ENCODE measurements at places on chromosomes 2 and 18.

DNA sequence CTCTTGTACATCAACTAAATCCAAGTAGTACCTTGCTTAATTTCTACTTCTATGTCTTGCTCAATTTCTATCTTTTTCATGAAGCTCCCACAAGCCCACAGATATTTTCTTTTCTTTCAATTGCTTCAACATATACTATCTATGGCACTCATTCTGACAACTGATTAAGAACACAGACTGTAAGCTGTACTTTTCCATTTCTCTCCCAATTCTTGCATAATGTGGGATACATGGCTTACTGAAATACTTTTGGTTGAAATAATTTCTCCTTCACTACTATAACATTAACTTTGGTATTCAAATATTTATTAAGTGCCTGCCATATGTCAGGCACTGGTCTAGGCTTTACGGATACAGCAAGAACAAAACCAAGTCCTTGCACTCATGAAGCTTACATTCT is 84.8 kb downstream of the GORASP2 start:
- no peak for DNase-seq

GRCh38 chr2:27830656-27831055 is 59.1 kb downstream of the MRPL33 start:
- DNase-seq, result no peak

GRCh38 chr2:186554429-186554828 is 35.4 kb upstream of the ITGAV start:
- DNase-seq, result no peak

DNA sequence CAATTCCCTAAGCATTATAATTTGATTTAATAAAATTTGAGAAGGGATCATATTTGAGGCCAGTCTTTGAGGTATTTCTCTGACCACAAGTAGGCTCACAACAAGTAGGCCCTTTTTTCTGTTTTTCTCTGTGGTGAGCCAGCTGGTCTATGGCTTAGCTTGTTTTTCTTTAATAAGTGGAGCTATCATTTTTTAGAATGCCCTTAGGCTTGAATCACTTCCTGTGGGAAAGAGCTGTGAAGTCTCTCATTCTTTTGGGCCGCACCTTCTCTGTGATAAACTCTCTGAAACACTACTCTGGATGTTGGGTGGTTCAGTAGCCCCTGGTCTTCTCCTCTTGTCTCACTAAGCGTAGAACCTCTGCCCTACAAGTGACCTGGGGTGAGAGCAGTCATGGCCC is 235.9 kb downstream of the SUCLG1 start:
- no peak for DNase-seq

DNA sequence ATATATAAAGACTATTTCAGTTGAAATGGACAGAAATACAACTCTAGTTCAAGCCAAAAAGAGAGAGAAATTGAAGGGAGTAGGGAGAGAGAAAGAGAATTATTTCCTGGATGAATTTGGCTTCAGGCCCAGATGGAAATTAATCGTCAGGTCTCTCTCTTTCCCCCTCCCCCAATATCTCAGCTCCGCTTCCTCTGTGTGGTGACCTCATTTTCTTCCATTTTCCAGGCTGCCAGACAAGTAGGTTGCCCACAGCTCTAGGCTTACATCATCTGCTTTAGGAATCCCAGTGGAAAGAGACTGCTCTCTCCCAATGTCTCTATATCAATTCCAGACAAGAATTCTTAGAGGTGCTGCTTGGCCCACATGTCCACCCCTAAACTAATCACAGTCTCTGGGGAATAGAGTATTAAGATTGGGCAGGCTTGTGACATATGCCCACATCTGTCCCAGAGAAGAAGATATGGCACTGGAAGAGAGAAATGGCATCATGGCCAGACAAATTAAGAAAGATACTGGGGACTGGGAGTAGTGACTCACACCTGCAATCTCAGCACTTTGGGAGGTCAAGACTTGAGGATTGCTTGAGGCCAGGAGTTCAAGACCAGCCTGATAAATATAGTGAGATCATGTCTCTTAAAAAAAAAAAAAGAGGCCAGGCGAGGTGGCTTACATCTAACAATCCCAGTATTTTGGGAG is 37.2 kb upstream of the CFAP36 start:
- no peak for DNase-seq

GRCh38 chr2:95068256-95068655 is 42.7 kb downstream of the MAL start:
- DNase-seq, result no peak

DNA sequence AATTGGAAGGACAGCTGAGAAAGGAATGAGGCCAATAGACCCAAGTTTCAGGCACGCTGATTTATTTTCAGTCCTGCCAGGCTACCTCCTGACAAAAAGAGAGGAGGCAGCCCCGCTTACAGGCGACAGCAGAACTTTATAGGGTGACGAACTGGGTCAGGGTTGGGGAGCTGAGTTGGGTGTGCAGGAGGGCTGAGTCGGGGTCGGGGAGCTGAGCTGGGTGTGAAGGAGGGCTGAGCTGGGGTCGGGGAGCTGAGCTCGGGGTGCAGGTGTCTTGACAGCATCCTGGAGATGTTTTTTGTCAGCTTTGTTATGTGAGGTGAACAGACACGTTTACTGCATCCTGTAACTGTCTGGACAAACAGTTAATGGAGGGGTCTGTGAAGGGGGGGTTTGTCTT is 342.2 kb downstream of the ADCYAP1 start:
- DNase-seq, result no peak

- no peak for DNase-seq
Observed at GRCh38 chr2:20677301-20678085, 10.5 kb downstream of the GDF7 start.

DNA sequence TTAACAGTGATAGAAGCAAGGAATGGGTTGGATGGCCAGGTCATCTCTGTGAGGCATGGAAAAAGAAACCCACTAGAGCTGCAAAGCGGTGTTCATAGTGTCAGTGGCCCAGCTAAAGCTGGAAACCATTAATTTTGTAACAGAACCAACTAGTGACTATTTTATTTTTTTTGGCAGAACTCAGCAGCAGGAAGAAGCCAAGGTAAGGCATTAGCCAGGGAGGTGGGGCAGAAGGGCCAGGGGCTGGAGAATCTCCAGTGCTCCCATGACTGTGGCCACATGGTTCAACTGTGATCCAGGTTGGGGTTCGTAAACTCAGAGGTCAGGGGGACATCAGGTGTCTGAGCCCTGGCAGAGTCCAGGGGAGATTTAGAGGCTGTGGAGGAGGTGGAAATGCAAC is 25.9 kb upstream of the YES1 start:
- DNase-seq, result no peak

- DNase-seq, result peak; percentile 62
Observed at GRCh38 chr2:25323042-25323514, 18.6 kb downstream of the DNMT3A start.

- no peak for DNase-seq
Observed at GRCh38 chr2:164257742-164258141, 363.5 kb downstream of the GRB14 start.

DNA sequence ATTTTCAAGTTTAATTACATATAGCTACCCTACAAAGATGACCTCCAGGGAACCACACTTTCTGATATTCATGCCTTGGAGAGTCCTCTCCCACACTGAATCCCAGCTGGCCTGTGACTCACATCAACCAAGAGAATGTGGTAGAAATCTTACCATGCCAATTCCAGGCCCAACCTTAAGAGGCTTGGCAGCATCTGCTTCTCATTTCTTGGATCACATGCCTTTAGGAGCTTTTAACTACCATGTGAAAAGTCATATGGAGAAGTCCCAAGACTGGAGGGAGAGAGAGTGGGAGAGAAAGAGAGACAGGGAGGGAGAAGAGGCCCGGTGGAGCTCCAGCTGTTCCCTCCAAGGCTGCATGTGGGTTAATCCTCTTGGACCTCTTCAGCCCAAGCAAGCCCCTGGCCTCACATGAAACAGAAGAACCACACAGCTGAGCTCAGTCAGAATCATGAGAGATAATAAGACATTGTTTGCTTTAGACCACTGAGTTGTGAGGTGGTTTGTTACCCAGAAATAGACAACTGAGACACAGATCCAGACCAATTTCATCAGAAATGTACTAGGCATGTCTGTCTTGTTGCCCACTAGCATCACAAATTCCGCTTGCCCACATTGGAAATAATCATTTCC is 190.7 kb downstream of the MTCL1 start:
- no peak for DNase-seq

GRCh38 chr18:48920408-48921038 is 30.2 kb downstream of the SMAD7 start:
- no peak for DNase-seq

DNA sequence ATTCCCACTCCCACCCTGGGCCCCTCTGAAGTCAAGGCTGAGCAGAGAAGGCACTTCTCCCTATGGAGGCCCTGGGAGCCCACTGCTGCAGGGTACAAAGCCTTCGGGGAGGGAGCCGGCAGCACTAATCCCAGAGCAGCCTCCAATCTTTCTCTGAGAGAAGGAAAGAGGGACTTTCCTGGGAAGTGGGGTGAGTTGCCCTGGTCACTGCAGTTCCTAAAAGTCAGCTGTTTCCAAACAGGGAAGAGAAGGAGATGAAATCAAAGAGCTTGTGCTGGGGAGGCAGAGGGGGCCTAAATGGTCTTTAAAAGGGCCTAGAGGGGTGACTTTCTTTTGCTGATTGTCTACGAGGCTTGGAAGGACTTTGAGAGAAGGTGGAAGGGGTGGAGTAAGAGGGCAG is 264.7 kb downstream of the TNS1 start:
- no peak for DNase-seq

GRCh38 chr2:215461836-215462532 is 26.1 kb upstream of the FN1 start:
- no peak for DNase-seq

DNA sequence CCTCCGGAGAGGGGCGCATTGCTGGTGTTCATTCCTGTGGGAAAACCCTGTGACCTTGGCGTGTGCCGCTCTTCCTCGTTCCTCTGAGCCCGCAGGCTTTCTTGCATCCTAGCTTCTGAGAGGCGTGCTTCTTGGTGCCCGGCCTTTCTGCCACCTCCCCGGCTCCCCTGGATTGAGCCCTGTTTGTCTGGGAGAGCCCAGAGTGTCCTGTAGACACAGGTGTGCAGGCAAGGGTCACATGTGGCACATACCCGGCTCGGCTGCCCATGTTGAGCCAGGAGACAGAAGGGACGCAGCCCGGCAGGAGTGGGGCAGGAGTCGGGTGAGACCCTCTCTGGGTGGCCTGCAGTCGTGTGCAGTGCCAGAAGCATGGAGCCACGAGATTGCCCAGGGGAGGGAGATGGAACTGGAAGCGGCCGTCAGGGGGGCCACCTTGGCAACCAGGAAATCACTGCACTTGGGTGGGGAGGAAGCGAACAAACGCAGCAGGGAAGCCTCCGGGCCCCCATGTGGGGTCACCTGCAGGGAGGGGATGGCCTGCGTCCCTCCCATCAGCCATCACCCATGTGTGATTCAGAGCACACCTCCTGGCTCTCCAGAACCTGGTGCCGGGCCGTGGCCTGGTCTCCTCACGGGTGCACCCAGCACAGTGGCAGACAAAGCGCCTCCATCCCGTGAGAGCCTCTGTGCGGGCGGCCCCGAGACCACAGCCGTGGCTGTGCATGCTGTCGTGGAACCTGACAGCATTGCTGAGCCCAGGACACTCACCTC is 92.9 kb downstream of the SH3BP4 start:
- no peak for DNase-seq

- DNase-seq, result no peak
Observed at GRCh38 chr2:62181843-62182242, 14.1 kb upstream of the B3GNT2 start.

GRCh38 chr2:98883780-98884211 is 52.2 kb downstream of the CRACDL start:
- DNase-seq, result no peak

DNA sequence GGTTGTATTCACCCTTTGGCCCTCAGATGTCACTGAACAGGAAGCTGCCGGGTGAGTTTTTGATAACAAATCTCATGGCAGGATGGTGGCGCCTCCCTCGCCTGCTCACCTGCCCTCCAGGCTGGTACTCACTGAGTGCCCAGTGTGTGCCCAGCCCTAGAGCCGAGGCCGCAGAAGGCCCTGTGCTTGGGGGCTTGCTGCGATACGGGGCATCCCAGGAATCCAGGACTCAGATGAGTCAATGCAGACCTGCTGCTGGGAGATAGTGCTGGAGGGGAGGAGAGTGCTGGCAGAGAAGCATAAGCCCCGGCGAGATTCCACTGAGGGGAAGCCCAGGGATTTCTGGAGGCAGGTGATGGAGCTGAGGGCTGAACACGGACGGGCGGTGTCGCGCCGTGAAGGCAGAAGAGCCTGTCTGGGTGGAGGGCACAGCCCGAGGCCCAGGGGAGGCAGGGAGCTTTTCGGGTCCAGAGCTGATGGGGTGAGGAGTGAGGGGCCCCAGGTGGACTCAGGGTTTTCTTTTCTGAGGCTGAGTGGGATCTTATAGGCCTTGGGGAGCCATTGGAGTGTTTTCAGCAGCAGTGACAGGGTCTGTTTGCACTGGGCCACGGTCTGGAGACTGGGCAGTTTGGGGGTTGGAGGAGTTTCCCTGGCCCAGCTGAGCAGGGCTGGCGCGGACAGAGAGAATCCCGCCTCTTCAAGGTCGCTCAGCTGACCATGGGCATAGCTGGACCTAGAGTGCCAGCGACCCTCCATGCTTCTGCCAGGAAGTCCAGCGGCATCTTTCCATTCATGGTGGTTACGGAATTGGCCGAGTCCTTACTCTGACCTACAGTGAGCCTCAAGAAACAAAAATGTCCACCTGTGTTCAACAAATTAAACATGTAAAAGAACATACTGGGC is 35.5 kb downstream of the LDLRAD4 start:
- no peak for DNase-seq

DNA sequence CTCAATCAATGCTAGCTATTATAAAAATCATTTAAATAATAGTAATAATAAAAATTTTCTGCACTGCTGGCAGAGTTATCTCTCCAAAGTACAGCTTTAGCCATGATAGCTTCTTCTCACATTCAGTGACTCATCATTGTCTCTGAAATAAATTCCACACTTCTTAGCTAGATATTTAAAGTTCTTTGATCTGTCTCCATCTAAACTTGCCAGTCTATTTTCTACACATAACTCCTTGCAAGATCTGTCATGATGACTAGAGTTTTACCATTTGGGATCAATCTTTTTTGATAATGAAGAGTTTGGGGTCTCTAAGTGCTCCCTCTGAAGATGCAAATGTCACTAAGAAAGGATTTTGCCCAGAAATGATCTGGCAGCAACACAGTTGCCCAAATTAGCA is 155.4 kb upstream of the LHCGR start:
- DNase-seq, result no peak

- no peak for DNase-seq
Observed at GRCh38 chr2:27833931-27834330, 56.3 kb downstream of the RBKS start.

GRCh38 chr2:224069172-224069571 is 30.1 kb upstream of the SERPINE2 start:
- DNase-seq, result no peak

DNA sequence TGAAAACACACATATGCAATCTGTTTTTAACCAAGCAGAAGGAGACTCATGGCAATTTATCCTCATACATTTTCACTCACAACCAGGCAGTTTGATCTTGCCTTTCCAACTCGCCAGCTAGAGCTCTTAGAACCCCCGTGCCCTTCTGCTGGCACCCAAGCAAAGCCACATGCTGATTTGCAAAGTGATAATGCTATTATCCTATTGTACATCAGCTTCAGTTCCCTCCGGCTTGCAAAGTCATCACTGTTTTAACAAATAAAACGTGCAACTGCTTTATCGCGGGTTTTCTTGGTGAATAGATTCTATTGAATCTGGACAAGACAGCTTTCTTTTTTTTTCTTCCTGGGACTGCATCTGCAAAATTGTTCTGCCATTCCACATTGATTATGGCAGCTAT is 314.6 kb downstream of the LNPK start:
- no peak for DNase-seq

GRCh38 chr18:22603902-22604301 is 186.2 kb upstream of the CTAGE1 start:
- DNase-seq, result no peak
